ENCODE measurements at places on chromosomes 2 and 18.

GRCh38 chr18:34018336-34018735, 206.4 kb downstream of the NOL4 start:
- DNase-seq = no peak

DNA sequence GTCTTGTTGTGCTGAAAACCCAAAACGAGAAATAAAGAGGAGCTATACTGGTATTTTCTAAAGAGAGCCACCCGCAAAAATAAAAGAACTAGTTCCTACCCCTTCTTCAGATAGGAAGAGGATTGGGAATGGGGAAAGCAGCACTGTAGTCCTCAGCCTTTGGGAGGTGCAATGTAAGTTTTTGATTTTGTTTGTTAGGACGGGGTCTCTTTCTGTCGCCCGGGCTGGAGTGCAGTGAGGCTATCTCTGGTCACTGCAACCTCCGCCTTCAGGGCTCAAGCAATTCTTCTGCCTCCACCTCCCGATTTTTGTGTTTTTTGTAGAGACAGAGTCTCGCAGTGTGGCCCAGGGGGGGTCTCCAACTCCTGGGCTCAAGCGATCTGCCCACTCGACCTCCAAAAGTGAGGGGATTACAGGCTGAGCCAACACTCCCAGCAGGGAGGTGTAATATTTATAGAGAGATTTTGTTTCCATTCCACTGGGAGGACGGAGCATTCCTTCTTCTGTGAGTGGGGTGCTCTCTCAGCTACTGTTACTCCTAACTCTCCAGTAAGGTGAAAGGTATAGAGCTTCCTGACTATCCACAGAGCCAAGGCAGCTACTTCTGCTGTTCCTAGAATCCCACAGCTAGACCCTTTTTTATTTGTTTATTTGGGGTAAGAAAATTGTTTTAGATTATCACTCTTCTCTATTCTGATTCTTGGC, 13.1 kb upstream of the GULP1 start:
- DNase-seq = no peak

GRCh38 chr2:46309052-46309953, 12.1 kb downstream of the EPAS1 start:
- no peak for DNase-seq

- DNase-seq = no peak
Observed at GRCh38 chr2:1873343-1873742, 129.0 kb upstream of the PXDN start.

DNA sequence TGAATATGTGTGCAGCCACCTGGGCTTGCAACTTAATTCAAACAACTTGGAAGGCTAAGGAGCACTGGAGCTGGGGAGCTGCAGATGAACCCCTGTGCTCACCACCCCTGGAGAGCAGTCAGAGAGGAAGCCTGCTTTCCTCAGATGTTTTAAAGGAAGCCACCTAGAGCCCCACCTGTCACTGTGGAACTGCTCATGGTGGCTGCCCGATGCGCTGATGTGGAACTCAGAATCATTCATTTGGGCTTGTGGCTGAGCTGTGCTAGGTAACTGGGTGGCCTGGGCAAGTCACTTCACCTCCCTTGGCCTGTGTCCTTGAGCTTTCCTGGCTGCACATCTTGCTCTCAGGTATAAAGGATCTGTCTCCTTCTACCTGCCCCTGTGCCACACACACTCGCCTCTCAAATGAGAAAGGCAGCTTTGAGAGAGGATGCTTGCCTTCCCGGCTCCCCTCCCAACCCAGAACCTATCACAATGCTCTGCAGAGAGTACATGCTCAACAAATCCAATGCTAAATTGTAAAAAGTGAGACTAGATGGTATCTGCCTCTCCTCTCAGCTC, 41.3 kb downstream of the BCL11A start:
- no peak for DNase-seq

- no peak for DNase-seq
Observed at GRCh38 chr2:9118383-9118960, 88.1 kb upstream of the ASAP2 start.

DNA sequence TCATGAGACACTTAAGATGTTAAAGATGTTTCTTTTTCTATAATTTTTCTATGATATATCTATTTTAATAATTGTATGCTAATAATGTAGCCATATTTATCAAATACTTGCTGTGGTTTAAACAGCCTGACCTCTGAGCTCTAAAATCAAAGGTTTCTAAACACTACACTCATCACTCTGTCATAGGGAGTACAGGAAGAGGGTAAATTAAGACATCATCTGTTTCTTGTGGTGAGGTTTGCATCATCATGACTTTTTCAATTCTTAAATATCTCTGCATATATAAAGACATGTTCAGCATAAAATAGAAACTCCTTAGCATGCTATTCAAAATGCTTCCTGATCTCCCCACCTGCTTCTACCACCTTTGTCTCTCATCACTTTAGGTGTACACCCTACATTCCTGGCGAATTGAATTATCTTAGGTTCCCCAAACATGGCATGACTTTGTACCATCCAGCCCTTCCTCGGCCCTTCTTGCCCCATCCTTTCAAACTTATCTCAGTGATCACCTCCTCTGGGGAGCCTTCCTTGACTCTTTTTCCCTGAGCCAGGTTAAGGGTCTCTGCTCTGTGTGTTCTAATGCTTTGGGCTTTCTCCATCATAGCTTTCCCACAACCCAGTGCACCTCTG, 105.3 kb upstream of the TTN start:
- DNase-seq = no peak

- DNase-seq = no peak
Observed at GRCh38 chr2:229910832-229911412, 10.9 kb downstream of the TRIP12 start.

- DNase-seq = no peak
Observed at GRCh38 chr18:76874642-76875389, 52.5 kb downstream of the ZNF236 start.

- no peak for DNase-seq
Observed at GRCh38 chr2:43846140-43846793, 7.5 kb downstream of the ABCG8 start.

DNA sequence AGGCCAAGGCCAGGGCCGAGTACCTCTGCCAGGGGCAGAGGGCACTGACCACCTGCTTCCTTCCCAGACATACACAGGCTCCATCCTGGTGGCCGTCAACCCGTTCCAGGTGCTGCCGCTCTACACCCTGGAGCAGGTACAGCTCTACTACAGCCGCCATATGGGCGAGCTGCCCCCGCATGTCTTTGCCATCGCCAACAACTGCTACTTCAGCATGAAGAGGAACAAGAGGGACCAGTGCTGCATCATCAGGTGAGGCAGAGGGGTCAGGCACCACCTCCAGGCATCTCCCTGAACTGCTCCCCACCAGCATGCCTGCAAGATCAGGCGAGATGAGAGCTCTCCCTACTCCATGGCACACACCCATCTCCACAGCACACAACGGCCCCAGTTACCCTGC, 31.1 kb downstream of the MYO7B start:
- DNase-seq = no peak

- no peak for DNase-seq
Observed at GRCh38 chr2:141611-142010, 95.3 kb upstream of the FAM110C start.

GRCh38 chr18:8496186-8496585, 113.1 kb upstream of the RAB12 start:
- DNase-seq = no peak

- DNase-seq = no peak
Observed at GRCh38 chr18:41370740-41371139, 584.3 kb upstream of the PIK3C3 start.

DNA sequence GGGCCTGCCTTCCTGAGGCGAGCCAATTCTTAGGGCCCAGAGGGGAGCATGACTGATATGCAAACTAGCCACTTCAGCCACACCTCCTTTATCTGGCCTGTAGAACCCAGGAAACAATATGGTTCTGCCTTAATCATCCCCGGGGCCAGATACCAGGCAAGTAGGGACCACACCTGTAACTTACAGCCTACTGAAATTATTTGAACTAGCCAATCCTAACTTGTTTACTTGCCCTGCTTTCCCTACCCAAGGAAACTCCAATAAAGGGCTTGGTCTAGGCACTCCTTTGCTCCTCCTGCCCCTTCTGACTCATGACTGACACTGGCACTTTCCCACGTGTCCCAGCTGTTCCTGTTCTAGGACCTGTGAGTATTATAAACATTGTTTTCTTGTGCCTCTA, 57.6 kb downstream of the MYOM1 start:
- no peak for DNase-seq

- DNase-seq = no peak
Observed at GRCh38 chr2:20634507-20635112, 16.3 kb downstream of the HS1BP3 start.

DNA sequence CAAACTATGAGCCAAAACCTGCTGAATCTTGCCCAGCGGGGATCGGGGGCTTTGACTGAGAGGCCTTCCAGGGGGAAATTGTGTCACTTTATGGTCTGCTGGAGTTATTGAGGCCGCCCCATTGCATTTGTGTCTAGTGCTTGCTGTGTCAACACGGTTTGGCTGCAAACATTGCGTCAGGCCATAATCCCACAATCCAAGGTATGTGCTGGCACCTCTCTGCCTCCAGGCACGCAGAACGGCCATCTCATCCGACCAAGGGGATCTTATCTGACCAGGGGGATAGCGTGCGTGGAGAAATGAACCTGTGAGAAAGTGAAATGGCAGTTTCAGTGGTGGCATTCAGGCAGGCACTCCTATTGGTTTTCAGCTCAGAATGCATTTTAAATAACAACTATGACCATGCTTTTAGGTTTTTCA, 18.1 kb upstream of the LYPD6B start:
- DNase-seq = no peak

DNA sequence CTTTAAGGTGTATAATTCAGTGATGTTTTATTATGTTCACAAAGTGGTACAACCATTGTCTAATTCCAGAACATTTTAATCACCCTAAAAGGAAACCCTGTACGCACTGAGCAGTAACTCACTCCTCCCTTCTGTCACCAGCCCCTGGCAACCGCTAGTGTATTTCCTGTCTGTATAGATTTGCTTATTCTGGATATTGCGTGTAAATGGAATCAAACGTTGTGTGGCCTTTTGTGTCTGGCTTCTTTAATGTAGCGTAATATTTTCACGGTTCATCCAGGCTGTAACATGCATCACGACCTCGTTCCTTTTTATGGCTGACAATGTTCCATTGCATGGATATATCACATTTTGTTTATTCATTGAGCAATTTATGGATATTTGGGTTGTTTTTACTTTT, 8.3 kb downstream of the ZDBF2 start:
- DNase-seq = no peak

- DNase-seq = no peak
Observed at GRCh38 chr2:137921105-137921880, 43.0 kb upstream of the HNMT start.

DNA sequence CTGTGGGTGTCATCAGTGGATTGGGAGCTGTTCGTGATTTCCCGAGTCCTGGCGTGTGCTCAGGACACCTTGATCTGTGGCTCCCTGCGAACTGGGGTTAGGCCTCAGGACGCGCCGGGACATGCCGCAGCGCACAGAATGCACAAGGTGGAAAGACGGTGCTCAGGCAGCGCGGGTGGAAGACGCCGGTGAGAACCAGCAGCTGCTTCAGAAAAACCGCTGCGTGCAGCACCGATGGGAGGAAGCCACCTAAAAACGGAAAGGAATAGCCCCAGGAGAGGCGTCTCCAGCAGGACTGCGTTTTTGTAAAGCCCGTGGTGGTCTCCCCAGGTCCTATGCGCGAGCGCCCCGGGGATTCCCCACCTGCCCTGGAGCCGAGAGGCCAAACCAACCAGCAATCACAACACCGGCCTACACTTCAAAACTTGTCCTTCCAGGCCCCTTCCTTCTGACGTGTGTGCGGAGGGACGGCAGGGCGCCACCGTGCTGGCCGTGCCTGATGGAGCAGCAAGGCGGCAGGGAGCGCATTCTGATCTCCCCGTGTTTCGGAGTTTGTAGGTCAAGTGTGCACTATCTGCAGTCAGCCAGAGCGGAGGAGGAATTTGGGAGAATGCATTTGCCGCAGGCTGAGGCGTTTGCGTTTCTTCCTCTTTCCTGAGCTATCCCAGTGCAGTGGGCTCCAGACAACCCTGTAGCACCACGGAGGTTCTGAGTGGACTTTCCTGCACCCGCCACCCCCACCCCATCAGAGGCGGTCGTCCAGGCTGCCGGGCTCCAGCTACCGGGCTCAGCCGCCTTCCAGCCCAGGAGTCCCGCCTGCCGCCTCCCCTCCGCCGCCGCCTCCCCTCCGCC, 32.2 kb downstream of the RTP5 start:
- no peak for DNase-seq

DNA sequence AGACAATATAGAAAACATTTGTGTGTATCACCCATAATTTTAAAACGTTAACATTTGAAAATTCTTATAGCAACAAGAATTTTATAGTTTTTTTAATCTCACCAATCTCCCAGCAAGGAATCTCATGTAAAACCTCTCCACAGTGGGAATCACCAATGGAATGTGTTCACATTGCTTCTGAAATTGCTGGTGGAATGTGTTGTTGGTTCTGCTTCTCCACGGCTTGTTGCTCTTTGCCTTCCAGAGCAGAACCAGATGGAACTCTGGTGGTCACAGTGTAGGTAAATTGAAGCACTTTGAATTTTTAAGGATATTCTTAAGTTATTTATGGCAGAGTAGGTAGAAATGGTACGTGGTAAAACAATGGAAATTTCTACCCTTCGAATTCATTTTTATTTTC, 35.1 kb downstream of the DCAF17 start:
- no peak for DNase-seq

GRCh38 chr2:134462275-134462674, 208.4 kb downstream of the MGAT5 start:
- no peak for DNase-seq

- DNase-seq = no peak
Observed at GRCh38 chr18:73245345-73245744, 377.6 kb upstream of the NETO1 start.

- DNase-seq = no peak
Observed at GRCh38 chr2:237721458-237721857, 77.1 kb upstream of the RBM44 start.

DNA sequence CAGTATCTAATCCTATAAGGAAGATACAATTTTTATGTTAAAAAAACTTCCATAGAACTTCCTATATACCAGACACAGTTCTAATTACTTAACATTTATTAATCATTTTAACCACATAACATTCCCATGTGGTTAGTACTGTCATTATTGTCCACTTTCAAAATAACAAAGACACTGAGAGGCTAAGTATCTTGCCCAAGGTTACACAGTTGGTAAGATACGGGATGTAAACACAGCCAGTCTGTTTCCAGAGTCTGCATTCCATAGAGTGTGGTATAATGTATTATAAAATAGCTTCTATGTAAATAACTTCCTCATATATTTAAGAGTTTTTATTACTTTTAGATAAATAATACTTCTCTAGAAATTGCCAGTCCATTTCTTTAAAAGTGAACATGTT, 383.3 kb upstream of the ETAA1 start:
- DNase-seq = no peak

GRCh38 chr2:240930096-240930630, 24.0 kb downstream of the CROCC2 start:
- DNase-seq = no peak

GRCh38 chr2:102520801-102521200, 47.8 kb downstream of the SLC9A4 start:
- DNase-seq = no peak

DNA sequence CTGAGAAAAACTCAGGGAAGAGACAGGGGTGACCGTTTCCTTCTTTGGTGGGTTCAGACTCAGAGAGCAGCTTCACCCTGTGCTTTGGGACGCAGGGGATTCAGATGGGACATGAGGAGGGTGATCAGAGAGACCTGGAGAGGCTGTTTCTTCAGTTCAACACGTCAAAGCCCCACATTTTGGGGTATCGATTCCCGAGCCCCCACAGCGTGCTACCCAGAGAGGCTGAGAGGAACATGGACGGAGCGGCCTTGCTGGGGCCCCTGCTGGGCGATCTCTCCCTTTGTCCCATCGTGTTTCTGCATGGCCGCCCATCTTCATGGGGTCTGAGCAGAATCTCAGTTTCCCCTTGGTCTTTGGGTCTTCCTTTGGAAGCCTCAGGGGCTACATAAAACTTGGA, 38.2 kb upstream of the PXDN start:
- DNase-seq = no peak
